ENCODE measurements at places on chromosomes 3 and 15. TPM values are rescaled to one million over a fixed set of nuclear protein-coding genes. Genes with fewer than 3 reads are reported as not detected.
A peak's percentile ranks its signal among the peaks of the same experiment; 100 is the strongest.

DNA sequence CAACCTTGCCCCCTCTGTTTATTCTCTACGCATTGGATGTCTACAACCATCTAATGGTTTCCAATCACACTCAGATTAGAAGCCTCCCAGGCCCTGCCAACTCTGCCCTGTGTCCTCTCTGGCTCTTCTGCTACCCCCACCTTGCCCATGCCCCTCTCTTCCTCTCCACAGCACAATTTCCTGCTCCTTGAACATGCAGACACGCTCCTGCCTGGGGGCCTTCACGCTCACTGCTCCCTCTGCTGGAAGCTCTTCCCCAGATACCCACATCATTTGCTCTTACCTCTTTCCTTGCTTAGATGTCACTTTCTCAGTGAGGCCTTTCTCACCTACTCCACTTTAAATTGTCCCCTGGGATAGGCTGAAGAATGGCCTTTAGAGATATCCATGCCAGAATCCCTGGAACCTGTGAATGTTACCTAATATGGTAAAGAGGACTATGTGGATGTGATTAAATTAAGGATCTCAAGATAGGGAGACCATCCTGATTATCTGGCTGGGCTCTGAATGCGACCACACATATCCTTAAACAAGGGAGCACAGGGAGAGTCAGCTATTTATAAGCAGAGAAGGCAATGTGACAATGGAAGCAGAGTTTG is 9.9 kb downstream of the KY start:
- DNase-seq = no peak
- H3K27ac ChIP-seq = no peak overlapping the region
- H3K27me3 ChIP-seq = no peaks in the 10 kb centered on the region
- H3K36me3 ChIP-seq = no peaks in the 10 kb centered on the region
- no peak overlapping the region for H3K4me3 ChIP-seq
- H3K4me1 ChIP-seq = no peaks in the 10 kb centered on the region

CCDC39 gene
- total RNA-seq = not detected

DNA sequence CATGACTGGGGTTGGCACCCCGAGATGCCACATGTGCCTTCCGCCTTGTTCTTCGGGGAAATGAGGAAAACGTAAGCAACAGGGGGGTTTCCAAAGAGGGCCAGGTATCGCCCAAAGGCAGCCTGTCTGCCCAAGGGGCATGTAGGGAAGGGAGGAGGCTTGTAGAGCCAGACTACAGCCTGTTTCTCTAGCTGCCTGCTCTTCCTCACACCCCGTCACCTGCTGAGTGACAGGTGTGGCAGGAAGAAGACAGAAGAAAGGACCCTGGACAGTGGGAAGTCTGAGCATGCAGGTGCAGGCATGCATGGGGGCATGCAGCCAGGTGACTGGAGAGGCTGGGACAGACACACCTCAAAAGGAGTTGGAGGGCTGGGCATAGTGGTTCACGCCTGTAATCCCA is 9.8 kb downstream of the PLA2G4E start:
- no peaks in the 10 kb centered on the region for H3K36me3 ChIP-seq
- no peak for DNase-seq
- H3K4me1 ChIP-seq = peaks cover 6% of the 10 kb centered on the region
- H3K27me3 ChIP-seq = no peaks in the 10 kb centered on the region

CACNA1D gene
- not detected for total RNA-seq

FAM43A gene
- 78.6 TPM for total RNA-seq

- peaks cover 72% of the 10 kb centered on the region for H3K4me1 ChIP-seq
- no peaks in the 10 kb centered on the region for H3K36me3 ChIP-seq
- DNase-seq = no peak
- H3K27me3 ChIP-seq = no peaks in the 10 kb centered on the region
- no peak overlapping the region for H3K4me3 ChIP-seq
- no peak overlapping the region for H3K27ac ChIP-seq
Observed at GRCh38 chr15:69760258-69760845, 307.7 kb downstream of the RPLP1 start.

DNA sequence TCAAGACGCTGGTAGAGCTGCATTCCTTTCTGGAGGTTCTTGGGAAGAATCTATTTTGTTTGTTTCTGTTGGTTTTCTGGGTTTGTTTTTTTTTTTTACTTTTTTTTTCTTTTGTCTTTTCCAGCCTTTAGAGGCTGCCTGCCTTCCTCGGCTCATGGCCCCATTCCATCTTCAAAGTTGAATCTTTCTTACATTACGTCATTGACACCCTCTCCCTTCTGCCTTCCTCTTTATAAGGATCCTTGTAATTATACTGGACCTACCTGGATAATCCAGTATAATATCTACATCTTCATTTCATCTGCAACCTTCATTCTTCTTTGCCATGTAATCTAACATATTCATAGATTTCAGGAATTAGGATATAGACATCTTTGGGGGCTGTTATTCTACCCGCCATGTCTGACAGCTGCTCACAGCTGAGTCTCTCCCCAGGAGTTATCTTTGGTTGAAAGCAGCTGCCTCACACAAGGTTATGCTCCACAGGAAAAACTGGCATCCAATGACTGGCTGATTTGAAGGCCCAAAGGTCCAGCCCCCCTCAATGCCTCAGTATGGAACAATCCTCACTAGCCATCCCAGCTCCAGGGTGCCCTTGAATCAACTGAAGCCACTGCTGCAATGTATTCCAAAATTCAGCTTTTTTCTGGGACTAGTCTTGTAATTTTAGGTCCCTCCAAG is 38.4 kb upstream of the THBS1 start:
- no peak for DNase-seq
- no peaks in the 10 kb centered on the region for H3K27me3 ChIP-seq
- no peaks in the 10 kb centered on the region for H3K36me3 ChIP-seq
- no peak overlapping the region for H3K4me3 ChIP-seq
- no peaks in the 10 kb centered on the region for H3K4me1 ChIP-seq
- H3K27ac ChIP-seq = no peak overlapping the region

DNA sequence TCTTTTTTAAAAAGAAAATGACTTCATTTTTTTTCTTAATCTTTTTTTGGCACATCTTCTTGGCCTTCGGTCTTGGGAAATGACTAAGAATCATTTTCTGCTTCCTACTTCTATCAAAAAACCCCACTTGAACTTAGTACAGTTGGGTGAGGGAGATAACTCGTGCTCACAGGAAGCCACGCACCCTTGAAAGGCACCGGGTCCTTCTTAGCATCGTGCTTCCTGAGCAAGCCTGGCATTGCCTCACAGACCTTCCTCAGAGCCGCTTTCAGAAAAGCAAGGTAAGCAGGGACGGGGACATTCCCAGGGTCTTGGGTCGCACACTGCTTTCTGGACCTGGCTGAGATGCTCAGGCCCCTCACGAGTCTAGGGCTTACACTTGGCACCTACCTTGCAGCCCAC is at the start of gene CCR4:
Gene CCR4 (plus strand): TSS at position 235 of the 402 bp plus-strand sequence. CDS start 1,779 bp downstream, outside the sequence.
- no peak within 1 kb of the TSS for H3K27ac ChIP-seq
- no peaks in the 10 kb centered on the region for H3K36me3 ChIP-seq
- DNase-seq = peak; percentile 20
- no peak within 1 kb of the TSS for H3K4me3 ChIP-seq
- peaks cover 18% of the 10 kb centered on the region for H3K4me1 ChIP-seq

DNA sequence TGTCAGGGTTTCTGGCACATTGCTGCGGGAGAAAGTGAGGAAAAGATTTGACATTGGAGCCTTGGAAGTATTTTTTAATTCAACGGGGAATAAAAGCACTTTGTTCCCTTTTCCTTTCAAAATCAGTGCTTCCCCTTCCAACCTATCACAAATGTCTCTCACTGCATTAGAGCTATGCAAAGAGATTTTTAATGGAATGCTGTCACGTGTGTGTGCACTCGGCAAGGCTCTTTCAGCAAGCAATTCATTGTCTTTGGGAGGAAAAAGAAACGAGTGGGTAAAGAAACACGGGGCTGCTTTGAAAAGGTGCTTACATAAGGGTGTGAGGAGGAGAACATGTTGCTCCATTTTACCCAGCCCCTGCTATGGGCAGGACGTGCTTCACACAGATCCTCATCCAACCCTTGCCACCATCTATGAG is 490.4 kb upstream of the PROK2 start:
- no peak overlapping the region for H3K27ac ChIP-seq
- no peak for DNase-seq
- no peak overlapping the region for H3K4me3 ChIP-seq
- peaks cover 58% of the 10 kb centered on the region for H3K4me1 ChIP-seq

GRCh38 chr15:64095795-64096667 is at the start of gene SNX1:
Gene SNX1 (plus strand): TSS chr15:64095982. CDS start chr15:64096014, 32 bp downstream.
- H3K36me3 ChIP-seq = no peaks in the 10 kb centered on the region
- H3K27me3 ChIP-seq = no peaks in the 10 kb centered on the region
- H3K4me1 ChIP-seq = peaks cover 73% of the 10 kb centered on the region
- peak within 1 kb of the TSS; percentile 90 for H3K4me3 ChIP-seq

GALNT15 gene
- total RNA-seq = 0.10 TPM

CHRNA7 gene
- total RNA-seq = not detected

GPR149 gene
- not detected for total RNA-seq

NR1I2 gene
- 0.73 TPM for total RNA-seq

ZNF106 gene
- 48.2 TPM for total RNA-seq

FBLN2 gene
- total RNA-seq = 3.6 TPM

GRCh38 chr3:39803956-39804355 is 5.5 kb upstream of the MYRIP start:
- no peaks in the 10 kb centered on the region for H3K4me1 ChIP-seq
- no peak overlapping the region for H3K4me3 ChIP-seq
- no peak for DNase-seq
- H3K27me3 ChIP-seq = peaks cover 12% of the 10 kb centered on the region
- no peaks in the 10 kb centered on the region for H3K36me3 ChIP-seq

GRCh38 chr3:11602239-11602840 is 41.4 kb downstream of the VGLL4 start:
- no peaks in the 10 kb centered on the region for H3K27me3 ChIP-seq
- H3K4me1 ChIP-seq = peaks cover 18% of the 10 kb centered on the region
- DNase-seq = no peak
- H3K36me3 ChIP-seq = peaks cover 14% of the 10 kb centered on the region
- H3K4me3 ChIP-seq = peak overlapping the region; percentile 2

NDN gene
- total RNA-seq = not detected

DNA sequence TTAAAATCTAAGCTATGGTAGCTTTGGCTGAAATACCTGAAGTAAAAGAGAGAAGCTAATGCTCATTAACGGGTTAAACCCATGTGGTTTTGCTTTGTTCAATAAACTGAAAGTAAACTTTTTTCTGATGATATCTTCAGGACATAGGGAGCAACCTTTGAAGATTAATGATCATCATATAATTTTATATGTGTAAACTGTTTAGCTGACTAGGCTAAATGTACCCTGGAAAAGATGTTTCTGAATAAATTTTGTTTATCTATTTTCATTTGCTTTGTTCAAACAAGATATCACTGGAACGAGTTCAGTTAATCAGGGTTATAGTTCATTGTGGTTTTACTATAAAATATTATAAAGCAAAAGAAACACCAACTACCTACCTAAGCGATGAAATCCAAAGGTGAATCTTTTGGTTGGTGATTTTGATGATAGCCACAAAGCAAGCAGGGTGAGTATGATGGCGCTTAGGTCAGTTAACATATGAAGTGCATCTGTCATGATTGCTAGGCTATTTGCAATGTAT is 11.7 kb downstream of the SLC30A4 start:
- no peak for DNase-seq
- no peaks in the 10 kb centered on the region for H3K36me3 ChIP-seq
- no peaks in the 10 kb centered on the region for H3K4me1 ChIP-seq
- no peak overlapping the region for H3K27ac ChIP-seq
- no peak overlapping the region for H3K4me3 ChIP-seq

DNA sequence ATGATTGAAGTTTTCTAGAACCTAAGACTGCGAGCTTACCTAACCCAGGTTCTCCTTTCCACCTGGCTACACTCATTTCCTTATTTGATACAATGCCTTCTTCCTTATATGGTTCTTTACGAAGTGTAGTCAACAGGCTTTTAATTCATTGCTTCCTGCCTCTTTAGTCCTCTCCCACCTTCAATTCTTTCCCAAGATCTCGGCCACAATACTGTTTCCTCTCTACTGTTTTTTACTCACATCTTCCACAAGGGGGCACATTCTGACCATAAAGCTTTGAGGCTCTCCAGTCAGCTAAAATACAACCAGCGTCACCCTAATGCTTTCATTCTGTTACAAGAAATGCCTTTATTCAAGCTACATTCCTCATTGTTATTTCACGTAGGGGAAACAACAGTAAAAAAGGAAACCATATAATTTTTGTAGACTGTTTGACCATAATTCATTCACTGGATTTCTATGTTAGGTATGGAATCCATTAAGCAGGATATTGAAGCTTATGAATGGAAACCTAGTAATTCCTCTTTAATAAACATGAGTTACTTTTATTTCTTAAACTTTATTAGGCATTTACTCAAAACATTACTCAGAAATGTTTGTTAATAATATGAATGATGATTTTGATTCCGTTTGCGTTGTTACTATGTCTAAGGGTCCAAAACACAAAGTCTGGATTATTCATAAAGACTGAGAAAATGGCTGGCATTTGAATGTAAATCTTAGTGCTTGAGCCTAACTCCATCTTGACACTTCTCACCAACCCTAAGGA is 29.5 kb upstream of the VEPH1 start:
- no peaks in the 10 kb centered on the region for H3K27me3 ChIP-seq
- H3K4me3 ChIP-seq = no peak overlapping the region
- H3K4me1 ChIP-seq = no peaks in the 10 kb centered on the region
- no peak overlapping the region for H3K27ac ChIP-seq
- DNase-seq = peak; percentile 17

DNA sequence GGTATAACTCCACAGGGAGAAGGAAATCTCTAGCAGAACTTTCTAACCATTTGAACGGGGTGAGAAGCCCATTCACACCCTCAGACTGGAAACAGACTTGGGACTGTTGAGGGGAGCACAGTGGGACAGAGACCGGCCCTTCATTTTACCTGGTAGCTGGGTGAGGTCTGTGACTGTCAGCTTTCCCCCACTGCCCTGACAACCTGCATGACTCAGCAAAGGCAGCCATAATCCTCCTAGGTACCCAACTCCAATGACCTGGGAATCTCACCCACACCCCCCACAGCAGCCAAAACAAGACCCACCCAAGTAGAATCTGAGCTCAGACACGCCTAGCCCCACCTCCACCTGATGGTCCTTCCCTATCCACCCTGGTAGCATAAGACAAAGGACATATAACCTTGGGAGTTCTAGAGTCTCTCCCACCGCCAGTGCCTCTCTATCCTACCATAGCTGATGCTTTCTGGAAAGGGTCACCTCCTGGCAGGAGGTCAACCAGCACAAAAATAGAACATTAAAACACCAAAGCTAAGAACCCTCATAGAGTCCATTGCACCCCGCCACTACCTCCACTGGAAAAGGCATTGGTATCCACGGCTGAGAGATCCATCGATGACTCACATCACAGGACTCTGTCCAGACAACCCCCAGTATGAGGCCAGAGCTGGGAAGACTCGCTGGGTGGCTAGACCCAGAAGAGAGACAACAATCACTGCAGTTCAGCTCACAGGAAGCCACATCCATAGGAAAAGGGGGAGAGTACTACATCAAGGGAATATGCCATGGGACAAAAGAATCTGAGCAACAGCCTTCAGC is 28.0 kb downstream of the SENP7 start:
- H3K4me3 ChIP-seq = no peak overlapping the region
- peaks cover 14% of the 10 kb centered on the region for H3K36me3 ChIP-seq
- no peak for DNase-seq
- H3K27me3 ChIP-seq = no peaks in the 10 kb centered on the region

- H3K27ac ChIP-seq = no peak overlapping the region
- H3K4me1 ChIP-seq = no peaks in the 10 kb centered on the region
- DNase-seq = no peak
- H3K4me3 ChIP-seq = no peak overlapping the region
- H3K36me3 ChIP-seq = no peaks in the 10 kb centered on the region
Observed at GRCh38 chr3:73827725-73828211, 203.0 kb upstream of the PDZRN3 start.

Measured in B cell (primary cell).